Regular cardiac myocyte (primary cell): ENCODE measurements at places on chromosomes 16 and 17. TPM values are rescaled to one million over a fixed set of nuclear protein-coding genes. Genes with fewer than 3 reads are reported as not detected.

KRTAP1-1 gene
- under 0.01 TPM in 1 of 2 replicates, not detected in the other for total RNA-seq

TERB1 gene
- 0.19 and 0.56 TPM in 2 replicates for total RNA-seq

GDE1 gene
- 46.8 and 48.1 TPM in 2 replicates for total RNA-seq

TMIGD1 gene
- not detected in 2 replicates for total RNA-seq

TBC1D3E gene
- total RNA-seq = not detected in 2 replicates

GPR142 gene
- total RNA-seq = not detected in 2 replicates

KCNH6 gene
- not detected in 2 replicates for total RNA-seq

GDPD1 gene
- total RNA-seq = 0.96 and 1.7 TPM in 2 replicates

DNAAF8 gene
- 2.5 and 2.8 TPM in 2 replicates for total RNA-seq

LITAFD gene
- not detected in 2 replicates for total RNA-seq

TMC5 gene
- not detected in 2 replicates for total RNA-seq

MARVELD3 gene
- total RNA-seq = not detected in 2 replicates

SGSH gene
- total RNA-seq = 5.4 and 6.9 TPM in 2 replicates

CLDN9 gene
- not detected in 2 replicates for total RNA-seq
